ENCODE measurements at places on chromosomes 3 and 15.

DNA sequence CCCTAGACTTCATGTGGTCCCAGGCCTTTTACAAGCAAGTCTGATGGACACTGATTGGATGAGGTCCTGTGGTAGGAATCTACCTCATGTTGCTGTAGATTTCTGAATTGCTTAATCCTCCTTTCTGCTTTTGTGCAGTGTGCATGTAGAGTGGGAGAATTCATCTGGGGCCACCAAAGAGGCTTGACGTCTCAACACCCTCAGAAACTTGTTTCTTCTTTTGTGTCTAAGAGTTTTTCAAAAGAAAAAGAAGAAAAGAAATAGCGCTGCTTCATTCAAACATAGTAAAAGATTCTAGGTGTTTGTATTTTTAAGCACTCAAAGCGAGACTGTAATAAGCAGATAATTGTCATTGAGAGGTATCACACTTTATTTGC, 46.2 kb downstream of the NR1D2 start:
- ATAC-seq = no peak

GRCh38 chr3:52328536-52329080, 12.5 kb downstream of the DNAH1 start:
- ATAC-seq = no peak

DNA sequence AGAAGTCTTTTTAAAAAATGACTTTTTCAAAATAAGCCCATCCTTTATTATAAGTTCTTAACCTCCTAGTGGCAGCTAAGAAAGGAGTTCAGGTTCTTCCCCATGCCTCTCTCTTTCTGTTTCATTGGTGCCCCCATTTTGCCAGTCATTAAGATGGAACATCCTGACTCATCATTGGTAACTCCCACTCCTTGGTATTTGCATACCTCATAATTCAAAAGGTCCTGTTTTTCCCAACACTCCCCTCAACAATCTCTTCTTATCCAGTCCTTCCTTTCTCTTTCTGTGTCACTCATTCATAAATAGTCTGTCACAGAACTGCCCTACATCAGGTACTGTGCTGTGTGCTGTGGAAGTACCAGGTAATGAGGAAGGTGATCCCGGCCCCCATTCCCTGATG, 394.0 kb downstream of the FOXP1 start:
- ATAC-seq = no peak

- no peak for ATAC-seq
These were observed 2.4 kb downstream of the PML start for GRCh38 chr15:73996939-73997338.

DNA sequence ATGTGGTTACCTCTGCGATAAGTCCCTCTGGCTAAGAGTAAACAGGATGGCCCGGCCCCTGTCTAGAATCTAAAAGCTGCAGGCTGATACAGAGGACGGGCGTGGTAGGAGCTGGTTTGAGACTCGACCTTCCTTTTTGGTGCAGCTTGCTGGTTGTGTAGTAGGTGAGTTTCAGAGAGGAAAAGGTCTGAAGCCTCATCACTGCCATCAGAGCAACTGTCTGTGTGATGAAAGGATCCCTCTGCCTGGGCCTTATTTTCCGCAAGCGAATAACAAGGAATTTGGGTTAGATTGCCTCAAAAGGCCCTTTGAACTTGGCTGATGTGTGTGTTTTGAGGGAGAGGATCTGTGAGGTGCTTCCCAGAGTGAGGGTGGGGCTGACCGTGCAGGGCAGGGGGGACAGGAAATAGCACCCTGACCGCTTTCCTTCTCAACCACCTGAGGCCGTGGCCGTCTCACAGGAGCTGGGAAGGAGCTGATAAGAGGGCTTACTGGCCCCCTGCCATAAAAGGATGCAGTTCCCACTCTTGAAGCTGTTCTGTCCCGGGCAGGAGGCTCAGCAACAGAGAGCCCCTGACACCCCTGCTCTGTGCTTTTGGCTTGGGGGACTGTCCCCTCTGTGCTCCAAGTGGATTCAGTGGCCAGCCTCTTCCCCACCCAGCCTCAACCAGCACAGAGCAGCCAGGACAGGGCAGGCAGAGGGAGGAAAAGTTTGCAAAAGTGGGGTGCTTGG, 45.6 kb upstream of the TFRC start:
- ATAC-seq = peak; percentile 35

DNA sequence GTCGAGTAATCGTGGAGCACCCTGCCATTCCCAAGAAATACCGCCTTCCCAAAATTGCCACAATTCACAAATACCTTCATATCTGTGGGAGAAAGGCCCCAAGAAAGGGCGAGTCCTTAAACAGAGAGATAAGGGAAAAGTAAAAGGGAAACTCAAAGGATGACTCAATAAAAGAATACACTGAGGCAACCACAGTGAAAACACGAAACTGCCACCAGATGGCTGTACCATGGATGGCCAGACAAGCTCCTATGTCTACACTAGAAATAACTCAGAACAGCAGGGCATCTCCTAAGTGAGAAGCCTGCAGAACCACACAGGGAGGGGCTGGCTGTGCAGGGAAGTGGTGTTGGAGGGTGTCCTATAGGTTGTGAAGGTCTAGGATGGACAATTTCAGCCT, 25.0 kb downstream of the SRGAP3 start:
- ATAC-seq = no peak

GRCh38 chr3:49124991-49125670, 4.5 kb upstream of the USP19 start:
- no peak for ATAC-seq

DNA sequence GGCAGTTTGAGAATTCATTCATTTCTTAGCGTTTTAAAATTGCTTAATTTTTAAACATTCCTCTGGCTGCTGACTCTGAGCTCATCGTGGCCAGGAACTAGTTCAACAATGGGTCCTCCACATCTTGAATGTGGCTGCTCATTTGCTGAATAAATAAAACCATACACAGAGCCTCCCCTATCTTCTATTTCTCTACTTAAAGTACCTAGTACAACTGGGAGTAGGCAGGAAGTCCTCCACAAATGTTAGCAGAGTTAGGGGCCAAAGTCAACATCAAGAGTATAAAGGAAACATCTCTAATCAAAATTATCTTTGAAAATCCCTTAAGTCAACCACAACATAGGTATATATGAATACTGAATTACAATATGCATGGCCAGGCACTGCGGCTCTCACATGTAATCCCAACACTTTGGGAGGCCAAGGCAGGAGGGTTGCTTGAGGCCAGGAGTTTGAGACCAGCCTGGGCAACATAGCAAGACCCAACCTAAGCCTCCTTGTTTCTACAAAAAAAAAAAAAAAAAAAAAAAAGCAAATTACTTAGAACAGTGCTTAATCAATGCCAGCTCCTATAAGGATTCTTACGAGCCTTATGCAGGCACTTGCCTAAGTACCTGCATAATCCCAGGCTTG, 57.5 kb upstream of the LMOD3 start:
- no peak for ATAC-seq

GRCh38 chr3:173983343-173983742, 585.8 kb downstream of the NLGN1 start:
- no peak for ATAC-seq

DNA sequence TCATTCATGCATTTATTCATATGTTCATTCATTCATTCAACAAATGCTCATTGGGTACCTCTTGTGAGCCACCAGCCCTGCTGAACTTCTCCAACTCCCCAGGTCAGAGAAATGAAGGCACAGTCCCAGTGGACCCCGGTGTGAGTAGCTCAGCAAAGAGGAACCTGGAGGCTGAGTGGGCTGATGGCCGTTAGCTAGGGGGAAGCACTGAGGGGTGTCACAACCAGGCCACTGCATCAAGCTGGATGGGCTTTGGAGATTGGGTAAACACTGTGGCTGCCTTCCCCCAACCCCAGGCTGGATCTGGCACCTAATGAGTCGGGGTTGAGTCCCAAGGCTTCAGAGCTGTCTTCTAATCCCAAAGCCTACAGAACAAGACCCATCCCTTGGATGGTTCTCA, 12.1 kb upstream of the ALAS1 start:
- ATAC-seq = no peak

DNA sequence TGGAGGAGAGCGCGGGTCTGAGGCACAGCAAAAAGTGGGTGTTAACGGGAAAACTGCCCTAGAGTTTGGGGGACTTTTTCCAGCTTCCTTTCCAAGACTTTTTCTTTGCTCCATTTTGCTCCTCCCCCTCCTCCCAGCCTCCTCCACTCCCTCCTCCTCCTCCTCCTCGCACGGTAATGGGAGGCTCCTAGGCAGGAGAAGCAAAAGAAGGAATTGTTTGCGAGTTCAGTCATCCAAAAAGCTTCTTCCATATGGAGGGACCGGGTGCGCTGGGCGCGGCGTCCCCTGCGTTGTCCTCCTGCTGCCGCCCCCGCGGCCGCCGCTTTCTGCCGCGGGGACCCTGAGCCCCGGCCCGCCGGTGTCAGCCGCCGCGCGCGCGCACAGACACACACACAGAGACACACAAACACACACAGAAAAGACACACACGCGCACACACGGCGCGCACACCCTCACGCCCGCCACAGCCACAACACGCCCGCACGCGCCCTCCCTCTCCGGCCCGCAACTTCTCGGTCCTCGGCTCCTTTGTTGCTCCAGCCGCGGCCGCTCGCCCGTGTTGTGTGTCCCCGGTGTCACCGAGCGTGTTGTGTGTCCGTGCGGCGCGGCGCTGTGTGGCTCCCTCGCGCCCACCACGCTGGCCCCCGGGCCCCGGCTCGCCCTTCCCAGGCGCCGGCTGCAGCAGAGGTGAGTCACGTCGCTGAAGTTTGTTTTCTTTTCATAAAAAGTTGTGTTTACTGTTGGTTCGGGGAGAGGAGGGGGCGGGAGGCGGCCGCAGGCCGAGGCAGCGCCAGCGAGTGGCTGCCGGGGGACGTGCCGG, at the start of gene BOC:
BOC (plus strand) TSS at position 228 of the 820 bp plus-strand sequence. CDS start 38,246 bp downstream, outside the sequence.
- peak; percentile 67 for ATAC-seq

DNA sequence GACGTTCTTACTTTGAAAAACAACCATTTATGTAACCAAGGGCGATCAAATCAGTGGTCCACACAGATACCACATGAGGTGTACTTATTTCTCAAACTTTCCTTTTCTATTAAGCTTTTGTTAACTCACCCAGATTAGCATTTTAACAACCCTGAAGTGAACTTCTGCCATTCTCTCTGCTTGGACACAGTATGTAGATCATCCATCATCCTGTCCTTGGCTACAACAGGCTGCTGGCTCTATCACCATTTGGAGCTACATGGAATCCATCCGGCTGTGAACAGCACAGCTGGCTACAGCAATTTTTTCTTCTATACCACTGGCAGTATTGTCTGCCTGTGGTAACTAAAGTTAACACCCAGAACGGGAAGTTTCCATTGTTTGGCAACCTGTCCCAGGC, 4.4 kb downstream of the SEMA6D start:
- no peak for ATAC-seq

GRCh38 chr3:60803216-60804173, 447.8 kb downstream of the FHIT start:
- no peak for ATAC-seq

GRCh38 chr3:193134856-193135255, 106.2 kb upstream of the PLAAT1 start:
- ATAC-seq = peak; percentile 95

GRCh38 chr3:47409688-47410416, 29.0 kb downstream of the PTPN23 start:
- ATAC-seq = no peak

DNA sequence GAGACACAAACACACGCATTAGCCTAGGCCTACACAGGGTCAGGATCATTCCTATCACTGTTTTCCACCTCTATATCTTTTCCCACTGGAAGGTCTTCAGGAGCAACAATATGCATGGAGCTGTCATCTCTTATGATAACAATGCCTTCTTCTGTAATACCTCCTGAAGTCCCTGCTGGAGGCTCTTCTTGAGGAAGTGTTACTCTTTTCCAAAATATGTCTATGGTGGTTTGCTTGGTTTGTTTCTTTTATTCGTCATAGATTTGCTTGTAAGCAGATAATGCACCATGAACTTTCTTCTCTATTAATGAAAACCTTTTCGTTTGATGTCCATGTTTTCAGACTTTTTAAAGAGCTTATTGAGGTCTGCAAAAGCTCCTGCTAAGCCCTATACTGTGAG, 109.3 kb downstream of the GMPS start:
- no peak for ATAC-seq

GRCh38 chr3:71051893-71052687, 531.4 kb downstream of the FOXP1 start:
- no peak for ATAC-seq

DNA sequence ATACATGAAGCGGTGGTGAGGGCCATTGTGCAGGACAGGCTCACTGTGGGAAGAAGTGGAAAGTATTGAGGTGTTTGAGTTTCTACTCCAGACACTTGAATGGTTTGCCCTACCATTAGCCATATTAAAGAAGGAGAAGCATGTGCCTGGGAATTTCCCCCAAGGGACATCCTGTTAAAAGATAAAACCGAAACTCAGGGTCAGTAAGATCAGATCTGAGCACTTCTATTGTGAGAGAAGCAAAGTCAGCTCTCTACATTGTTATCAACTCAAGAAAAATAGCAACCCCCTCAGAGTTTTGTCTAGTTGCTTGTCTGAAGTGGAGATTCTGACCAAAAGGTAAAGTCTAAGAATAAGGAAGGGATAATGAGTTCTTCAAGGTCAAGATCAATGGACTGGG, 269.8 kb downstream of the CHST2 start:
- no peak for ATAC-seq

DNA sequence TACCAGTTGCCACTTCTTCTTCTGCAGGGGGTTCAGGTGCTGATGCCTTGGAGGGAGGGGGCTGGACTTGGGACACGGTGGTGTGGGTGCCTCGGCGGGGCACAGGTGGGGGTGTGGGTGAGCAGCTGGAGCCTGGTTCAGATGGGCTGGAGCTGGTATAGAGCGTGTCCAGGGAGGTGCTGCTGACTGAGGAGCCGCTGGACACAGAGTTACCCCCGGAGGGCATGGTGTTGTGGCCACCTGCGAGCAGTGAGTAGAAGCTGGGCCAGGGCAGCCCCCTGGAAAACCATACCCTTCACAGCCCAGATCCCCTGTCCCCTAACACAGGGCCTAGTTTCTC, 4.2 kb downstream of the NCKIPSD start:
- no peak for ATAC-seq

GRCh38 chr15:26967719-26968269, 3.2 kb upstream of the GABRG3 start:
- ATAC-seq = no peak

DNA sequence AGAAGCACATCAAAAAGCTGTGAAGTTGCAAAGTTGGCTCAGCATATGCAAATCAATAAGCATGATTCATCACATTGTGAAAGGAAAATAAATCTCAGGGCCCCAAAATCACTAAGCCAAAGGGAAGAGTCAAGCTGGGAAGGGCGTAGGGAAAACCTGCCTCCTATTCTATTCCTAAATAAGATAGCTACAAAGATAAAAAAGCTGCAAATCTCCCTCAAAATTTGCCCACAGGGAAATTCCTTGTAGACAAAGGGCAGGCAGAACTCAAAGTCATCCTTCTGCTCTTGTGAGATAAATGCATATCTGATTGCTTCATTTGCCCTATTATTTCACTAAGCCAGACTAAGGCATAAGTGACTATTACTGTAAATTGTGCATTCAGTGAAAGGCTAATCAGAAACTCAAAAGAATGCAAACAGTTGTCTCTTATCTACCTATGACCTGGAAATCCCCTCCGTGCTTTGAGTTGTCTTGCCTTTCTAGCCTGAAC, 30.5 kb upstream of the CCNL1 start:
- no peak for ATAC-seq

- ATAC-seq = no peak
These were observed 61.3 kb downstream of the UBE2E2 start for GRCh38 chr3:23264413-23264812.

All from esophagus mucosa (tissue), 1 donor.